ENCODE measurements at places on chromosomes 16 and 17.

GRCh38 chr16:8847623-8848022, 21.2 kb downstream of the CARHSP1 start:
- peak; percentile 2 for DNase-seq

GRCh38 chr16:2895813-2896212, 12.8 kb downstream of the FLYWCH2 start:
- DNase-seq, result no peak

GRCh38 chr17:15469260-15469659, 1.8 kb upstream of the CDRT4 start:
- no peak for DNase-seq

DNA sequence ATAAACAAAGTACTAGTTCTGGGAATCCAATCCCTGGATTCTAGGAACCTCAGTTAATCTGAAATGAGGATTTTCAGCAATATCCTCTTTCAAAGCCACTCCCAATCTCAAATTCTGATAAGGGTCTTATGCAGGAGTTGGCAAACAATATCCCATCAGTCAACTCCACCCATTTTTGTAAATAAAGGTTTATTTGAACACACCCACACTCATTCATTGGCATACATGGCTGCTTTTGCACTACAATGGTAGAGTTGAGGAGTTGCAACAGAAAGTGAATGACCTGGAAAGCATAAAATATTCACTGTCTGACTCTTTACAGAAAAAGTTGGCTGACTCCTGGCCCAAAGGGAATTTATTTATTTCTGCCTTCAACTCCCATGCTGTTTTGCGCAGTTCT, 157.7 kb upstream of the CDH11 start:
- DNase-seq, result no peak

- DNase-seq, result peak; percentile 37
Measured at GRCh38 chr17:74566132-74566753, 1.1 kb downstream of the CD300H start.

DNA sequence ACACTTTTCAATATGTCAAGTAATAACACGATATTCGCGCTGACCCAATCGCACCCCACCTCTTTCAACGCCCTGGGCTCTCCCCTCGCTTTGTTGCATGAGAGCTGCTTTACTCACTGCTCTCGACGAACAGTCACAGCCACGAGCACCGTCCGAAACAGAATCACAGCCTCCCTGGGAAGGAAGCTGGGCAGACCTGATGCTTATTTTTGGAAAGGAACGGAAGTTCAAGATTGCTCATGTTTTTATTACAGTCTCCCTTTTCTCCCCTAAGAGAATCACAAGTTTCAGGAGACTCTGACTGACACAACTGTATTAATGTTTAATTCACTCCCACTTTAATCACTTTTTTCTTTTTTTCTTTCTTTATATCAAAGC, 67.8 kb downstream of the ANKRD11 start:
- DNase-seq, result peak; percentile 92

- DNase-seq, result no peak
Measured at GRCh38 chr17:31444026-31444425, 52.6 kb downstream of the RAB11FIP4 start.

- no peak for DNase-seq
Measured at GRCh38 chr16:27725236-27726000, 175.5 kb downstream of the KATNIP start.

DNA sequence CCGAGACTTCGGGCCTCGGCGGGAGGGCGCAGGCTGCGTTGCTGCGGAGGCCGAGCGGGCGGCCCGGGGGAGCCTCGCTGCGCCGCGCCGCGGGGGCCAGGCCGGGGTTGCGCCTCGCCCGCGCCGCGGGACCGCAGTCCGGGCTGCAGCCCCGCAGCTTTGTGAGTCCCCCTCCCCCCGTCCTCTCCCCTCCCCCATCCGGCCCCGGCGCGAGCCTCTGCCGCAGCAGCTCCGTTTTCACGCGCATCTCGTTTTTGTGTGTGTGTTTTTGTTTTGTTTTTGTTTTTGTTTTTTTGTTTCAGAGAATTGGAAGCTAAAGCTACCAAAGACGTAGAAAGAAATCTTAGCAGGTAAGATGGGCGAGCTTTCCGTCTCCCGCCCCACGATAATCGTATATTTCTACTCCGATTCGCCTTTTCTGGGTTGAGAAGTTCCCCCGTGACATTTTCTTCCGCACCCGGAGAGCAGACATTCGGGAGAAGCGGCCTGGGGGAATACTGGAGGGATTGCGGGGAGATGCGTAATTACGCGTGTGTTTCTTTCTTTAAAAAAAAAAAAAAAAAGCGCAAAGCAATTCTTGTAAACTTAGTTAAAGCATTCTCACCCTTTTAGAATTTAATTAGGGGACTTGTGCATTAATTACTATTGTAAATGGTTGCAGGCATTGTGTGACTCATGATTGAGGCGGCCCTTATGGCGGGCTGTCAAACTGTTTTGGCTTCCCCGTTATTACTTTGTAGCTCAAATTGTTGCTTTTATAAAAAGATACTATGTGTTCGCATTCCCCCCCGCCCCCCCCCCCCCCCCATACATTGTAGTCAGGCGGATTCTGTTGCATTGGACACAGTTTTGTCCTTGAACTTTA, 732 bp downstream of the TNRC6A start:
- DNase-seq, result peak; percentile 38

DNA sequence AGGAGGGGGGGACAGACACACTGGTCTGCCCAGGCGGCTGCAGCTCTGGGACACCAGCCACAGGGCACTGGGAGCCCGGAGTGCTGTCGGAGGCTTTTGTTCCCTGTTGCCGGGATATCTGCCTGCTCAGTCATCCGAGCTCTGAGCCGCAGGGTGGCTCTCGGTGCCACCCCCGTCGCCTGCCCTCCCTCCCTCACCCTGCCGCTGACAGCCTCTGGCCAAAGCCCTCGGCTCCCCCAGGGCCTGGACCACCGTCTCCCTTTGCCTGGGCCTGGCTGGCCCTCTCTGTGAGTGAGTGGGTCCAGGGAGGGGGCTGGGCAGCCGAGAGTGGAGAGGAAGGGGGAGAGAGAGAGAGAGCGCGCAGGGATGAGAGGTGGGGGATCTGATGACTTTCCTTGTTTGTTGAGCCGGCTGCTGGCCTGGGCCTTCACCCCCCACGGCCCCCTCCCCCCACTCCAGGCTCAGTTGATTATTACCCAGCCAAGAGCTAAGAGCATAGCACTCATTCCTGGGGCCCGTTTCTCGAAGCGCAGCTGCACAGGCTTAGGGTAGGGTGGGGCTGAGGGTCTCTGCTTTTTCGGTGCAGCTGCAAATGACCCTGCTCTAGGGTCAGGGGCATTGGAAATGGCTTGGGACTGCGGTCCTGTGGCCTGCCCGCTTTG, 2.7 kb downstream of the FOXJ1 start:
- no peak for DNase-seq

- peak; percentile 75 for DNase-seq
Measured at GRCh38 chr16:10521681-10522274, 58.6 kb downstream of the EMP2 start.

DNA sequence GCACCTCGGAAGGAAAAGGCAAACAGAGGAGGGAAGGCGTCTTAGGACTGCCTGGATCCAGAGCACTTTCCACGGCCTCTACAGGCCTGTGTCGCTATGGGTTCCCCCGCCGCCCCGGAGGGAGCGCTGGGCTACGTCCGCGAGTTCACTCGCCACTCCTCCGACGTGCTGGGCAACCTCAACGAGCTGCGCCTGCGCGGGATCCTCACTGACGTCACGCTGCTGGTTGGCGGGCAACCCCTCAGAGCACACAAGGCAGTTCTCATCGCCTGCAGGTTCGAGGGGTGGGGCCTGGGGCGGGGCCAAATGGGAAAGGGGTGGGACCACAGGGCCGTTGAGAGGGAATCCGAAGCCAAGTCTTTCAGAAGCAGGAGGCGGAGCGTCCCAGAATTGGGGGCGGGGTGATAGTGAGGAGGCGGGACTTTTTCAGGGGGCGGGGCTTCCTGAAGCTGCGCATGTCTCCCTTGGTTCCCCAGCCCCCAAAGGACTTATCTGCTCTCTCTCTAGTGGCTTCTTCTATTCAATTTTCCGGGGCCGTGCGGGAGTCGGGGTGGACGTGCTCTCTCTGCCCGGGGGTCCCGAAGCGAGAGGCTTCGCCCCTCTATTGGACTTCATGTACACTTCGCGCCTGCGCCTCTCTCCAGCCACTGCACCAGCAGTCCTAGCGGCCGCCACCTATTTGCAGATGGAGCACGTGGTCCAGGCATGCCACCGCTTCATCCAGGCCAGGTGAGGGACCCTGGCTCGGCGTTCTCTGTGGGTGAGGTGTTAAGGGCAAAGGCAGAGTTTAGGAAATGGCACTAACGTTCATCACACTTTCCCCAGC, 939 bp downstream of the BCL6B start:
- DNase-seq, result peak; percentile 94

- DNase-seq, result peak; percentile 27
Measured at GRCh38 chr17:8393470-8394231, 4.0 kb downstream of the RNF222 start.

GRCh38 chr17:38981636-38982035, 14.4 kb upstream of the FBXO47 start:
- DNase-seq, result no peak

- peak; percentile 60 for DNase-seq
Measured at GRCh38 chr17:7885367-7886226, 3.0 kb upstream of the CHD3 start.

GRCh38 chr16:85485379-85485778, 127.7 kb upstream of the GSE1 start:
- DNase-seq, result no peak

DNA sequence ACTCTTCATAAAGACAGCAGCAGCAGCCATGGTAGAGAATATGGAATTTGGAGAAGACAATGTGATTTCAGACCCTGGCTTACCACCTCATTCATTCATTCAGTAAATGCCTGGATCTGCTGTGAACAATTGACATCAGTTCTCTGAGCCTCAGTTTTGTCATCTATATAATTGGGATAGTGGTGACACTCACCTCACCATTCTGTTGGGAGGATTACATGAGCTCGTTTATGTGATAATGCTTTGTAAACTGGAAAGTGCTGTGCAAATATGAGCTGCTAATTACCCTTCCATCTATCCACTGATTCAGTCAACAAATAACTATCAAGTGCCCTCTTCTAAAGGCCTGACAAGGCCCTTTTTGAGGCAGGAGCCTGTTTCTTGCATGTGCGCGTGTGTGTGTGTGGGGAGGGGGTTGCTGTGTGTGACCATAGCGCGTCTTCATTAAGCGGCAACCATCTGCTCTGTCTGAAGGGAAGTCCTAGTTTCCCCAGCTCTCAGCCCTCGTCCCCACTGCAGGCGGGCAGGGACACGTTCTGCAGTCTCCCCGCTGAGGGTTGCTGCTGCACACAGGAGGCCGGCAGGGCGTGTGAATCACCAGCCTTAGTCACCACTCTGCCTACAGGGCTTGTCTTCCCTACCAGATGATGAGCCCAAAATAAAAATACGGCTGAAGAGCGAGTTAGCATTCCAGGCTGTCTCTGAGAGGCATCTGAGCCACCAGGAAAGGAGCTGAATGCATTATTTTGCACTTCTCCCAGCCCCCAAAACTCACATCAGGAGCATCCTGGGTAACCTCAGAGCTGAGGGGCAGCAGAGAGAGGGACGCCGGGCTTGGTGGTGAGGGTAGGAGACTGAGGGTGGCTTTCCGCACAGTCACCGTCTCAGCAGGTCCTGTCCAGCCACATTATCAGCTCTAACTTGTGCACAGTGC, 19.9 kb downstream of the ARL4D start:
- no peak for DNase-seq

- no peak for DNase-seq
Measured at GRCh38 chr17:34009912-34010311, 245.2 kb upstream of the CCL2 start.

DNA sequence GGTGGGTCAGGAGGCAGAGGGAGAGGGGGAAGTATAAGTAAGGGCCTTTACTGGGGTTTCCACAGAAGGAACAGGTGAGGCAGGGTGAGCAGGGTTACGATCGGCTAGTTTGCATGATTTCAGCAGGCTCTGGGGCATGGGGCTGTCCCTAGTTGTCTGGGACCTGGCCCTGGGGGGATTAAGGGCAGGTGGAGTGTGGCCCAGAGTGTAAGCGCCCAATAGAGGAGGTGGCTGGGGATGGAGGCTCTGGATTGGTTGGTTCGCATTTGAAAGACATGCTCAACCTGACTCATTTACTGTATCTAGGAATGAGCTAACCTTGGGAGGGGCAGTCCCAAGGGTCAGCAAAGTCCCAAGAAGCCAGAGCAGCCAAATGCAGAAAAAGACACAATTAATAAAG, 230.3 kb downstream of the MAP2K4 start:
- peak; percentile 6 for DNase-seq

DNA sequence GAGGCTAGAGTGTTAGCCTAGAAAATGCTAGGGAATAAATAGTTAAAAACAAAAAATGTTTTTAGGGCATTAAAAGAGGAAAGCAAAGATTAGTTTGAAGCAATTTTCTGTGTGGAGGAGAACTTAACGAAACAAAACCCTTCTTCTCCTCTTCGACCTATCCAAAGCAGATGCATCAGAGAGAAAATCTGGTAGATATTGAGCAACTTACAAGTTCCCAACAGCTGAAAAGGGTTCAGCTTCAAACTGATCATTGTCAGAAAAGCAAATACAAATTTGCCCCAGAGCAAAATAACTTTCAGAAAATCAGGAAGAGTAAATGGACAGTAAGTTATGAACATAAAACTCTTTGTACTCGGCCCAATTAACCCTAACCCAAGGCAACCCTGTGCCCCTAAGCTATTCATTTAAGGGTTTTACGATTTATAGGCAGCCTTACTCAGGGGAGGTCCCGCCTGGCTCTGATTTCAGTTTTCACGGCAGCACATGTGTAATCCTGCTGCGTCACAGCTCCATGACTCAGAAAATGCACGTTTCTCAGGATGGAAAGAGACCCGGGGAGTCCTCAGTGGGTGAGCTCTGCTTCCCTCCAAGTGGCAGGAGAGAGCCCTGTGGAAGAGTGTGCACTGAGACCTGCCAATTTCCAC, 405.7 kb upstream of the SALL1 start:
- no peak for DNase-seq

Data from GM12865 (cell line).